ENCODE measurements at places on chromosomes 5 and 9.

GRCh38 chr5:138677782-138678181 is 75.4 kb upstream of the CTNNA1 start:
- no peak for DNase-seq

GRCh38 chr5:66515209-66515608 is 81.0 kb upstream of the MAST4 start:
- DNase-seq = no peak

DNA sequence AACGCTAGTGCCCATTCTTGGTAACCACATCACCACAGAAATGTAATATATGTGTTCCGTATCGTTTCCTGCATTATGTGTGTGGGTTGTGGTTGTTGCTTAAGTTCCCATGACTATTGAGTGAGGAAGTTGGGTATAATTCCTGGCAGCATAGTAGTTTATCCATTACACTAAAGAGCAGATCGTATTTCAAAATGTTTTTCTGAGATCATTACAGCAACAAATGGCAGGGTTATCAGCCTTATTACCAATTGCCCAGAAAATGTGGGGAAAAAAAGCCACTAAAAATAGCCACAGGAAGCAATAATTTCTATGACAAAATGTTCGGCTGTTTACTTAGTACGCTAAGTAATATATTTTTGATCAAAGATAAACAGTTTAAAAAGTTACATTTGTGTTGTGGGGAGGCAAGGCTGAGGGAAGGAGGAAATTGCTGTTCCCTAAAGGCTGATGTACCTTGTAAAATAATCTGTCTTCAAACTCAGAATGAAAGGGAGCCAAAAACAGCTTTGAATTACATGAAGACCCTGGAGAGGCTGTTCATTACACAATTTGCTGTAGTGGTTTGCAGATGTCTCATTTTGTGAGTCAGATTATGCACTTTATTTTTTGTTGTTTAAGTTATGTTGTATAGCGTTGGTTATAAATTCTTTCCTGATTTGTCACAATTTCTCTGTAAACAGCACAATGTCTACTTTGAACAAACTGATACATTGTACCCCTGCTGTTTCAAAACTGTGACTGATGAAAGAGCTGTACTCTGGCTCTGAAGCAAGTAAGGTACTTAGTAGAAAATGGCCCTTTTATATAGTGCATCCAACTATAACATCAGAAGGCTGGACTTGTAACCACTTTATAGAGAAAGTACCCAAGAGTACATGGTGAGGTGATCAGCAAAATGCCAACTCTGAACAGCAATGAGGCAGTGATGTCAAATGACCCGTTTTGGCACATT is 1028.5 kb downstream of the NR2F1-AS1 start:
- DNase-seq = peak; percentile 94

GRCh38 chr5:102794677-102795331 is 39.7 kb downstream of the PAM start:
- DNase-seq = no peak

- no peak for DNase-seq
These were observed 23.0 kb downstream of the ZBED3 start for GRCh38 chr5:77064040-77064439.

- peak; percentile 43 for DNase-seq
These were observed 645 bp downstream of the SAP30L start for GRCh38 chr5:154446195-154447088.

DNA sequence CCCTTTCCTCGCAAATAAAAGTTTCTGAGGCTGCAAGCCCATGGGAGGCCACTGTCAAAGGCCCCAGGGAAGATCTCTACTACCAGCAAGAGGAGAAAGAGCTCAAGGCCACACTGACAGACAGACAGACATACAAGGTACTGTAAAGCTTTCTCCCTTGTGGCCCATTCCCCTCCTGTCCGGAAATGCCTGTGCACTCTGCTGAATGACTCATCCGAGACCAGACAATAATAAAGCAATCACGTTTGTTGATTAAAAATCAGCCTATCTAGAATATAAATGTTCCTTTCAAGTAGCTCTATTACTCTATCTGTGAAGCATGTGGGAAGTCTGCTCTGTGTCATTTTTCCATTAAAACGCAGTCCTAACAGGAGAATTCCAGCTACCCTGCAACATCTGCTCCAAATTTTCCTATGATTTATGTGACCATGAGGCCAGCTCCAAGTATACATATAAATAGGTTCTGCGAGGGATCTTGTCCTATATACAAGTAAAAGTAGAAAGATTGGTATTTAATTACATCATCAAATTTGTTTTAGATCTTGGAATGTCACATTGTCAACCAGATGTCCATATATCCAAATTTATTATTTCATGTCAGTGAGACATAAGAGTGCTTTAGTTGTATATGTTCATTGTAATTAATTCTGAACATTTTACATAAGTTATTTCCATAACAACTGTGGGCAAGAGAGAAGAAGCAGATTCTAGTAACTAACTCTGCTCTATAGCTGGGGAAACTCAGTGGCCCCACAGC is 34.7 kb upstream of the TGFBI start:
- DNase-seq = no peak

DNA sequence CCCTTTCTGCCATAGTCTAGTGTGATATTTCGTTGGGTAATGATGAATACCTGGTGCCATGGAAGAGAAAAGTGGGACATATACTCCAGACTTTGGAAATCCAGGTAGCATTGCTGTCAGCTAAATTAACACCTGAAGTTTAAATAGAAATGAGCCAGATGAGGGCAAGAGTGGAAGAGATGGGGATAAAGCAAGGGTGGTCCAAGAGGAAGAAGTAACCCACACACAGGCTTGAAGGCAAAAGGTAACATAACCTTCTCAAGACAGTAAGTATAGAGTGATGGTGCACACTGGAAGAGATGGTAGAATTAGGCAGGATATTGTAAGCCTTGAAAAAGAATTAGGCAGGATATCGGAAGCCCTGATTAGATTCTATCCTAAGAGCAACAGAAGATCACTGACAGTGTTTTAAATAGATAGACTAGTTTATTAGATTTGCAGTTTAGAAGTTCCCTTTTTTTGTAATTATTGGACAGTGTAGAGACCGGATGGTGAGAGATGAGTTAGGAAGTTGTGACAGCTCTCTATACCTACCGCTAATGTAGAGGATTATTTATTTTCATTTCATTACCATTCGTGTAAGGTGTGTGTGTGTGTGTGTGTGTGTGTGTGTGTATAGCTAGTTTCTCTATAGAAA is 16.8 kb downstream of the ANXA1 start:
- DNase-seq = no peak

DNA sequence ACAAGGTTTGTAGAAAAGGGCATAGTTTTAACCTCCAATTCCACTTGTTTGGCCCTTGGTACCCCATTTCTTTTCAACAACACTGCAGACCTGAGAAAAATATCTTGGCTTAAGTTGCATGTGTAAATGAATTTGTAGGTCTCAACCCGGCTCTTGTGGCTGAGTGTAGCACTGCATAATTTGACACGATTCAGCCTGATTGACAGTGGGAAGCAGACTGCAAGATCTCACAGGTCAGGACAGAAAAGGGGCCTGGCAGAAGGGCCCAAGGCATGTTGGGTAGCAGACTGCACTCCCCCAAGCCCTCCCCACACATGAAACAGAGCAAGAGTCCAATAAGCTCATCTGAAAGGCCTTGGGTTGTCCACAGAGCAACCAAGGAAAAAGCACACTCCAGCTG is 169.7 kb upstream of the SMARCA2 start:
- DNase-seq = no peak

Measured in stromal cell of bone marrow (primary cell).